CD14-positive monocyte (primary cell): ENCODE measurements at places on chromosomes 16 and 17. TPM values are rescaled to one million over a fixed set of nuclear protein-coding genes. Genes with fewer than 3 reads are reported as not detected.

GRCh38 chr16:69334696-69335095 is 4.3 kb upstream of the PDF start:
- no peak for DNase-seq

DNA sequence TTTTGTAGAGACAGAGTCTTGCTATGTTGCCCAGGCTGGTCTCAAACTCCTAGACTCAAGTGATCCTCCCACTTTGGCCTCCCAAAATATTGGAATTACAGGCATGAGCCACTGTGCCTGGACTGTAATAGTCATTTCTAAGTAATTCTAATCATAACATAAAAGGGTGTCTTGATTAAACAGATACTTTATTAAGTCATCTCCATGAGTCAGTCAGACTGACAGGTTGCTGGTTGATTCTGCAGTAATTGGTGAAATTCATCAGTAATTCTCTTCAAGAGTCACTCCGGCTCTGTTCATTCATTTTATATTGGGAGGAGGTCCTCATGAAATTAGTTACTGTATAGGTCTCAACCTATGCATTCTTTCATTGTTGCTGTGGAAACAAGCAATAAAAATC is 85.6 kb downstream of the SPECC1 start:
- no peak for DNase-seq

DNA sequence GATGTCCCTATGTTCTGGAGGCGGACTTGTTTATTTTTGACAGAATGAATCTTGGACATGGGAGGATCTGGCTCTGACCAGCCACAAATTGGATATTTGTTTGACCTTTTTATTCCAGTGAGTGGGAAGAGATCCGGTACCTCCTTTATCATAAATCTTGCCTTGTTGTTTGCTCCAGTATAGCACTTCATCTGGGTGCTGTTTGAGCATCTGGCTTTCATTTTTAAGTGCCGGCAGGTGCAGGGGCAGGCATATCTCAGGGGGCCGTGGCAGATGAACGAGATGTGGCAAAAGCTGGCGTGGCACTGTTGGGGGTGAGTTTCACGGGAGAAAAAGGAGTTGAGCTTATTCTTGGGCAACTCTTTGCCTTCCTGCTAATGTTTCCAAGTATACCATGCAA is 37.8 kb downstream of the MSI2 start:
- no peak for DNase-seq

DNA sequence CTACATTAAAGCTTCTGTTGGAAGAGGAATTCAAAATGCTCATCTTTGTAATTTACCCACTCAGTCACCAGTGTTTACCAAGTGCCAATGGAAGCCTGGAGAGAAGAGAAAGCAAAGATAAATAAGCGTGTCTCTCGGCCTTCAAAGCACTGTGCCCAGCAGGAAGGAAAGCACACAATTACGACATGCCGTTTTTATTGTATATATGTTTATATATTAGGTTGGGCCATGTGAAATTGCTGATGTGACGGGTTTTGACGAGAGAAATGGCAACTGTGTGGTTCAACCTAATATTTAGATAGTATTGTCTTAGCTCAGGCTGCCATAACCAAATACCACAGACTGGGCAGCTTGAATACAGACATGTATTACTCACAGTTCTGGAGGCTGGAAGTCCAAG is 79.3 kb upstream of the HSBP1 start:
- DNase-seq = no peak

The SLC38A8 gene
- not detected for polyA plus RNA-seq

The MSLN gene
- not detected for polyA plus RNA-seq

The KRTAP2-3 gene
- not detected for polyA plus RNA-seq

The TBC1D16 gene
- polyA plus RNA-seq = 0.53 and 0.69 TPM in 2 replicates

The HOXB1 gene
- polyA plus RNA-seq = not detected
